ENCODE measurements at places on chromosomes 1 and 21. TPM values are rescaled to one million over a fixed set of nuclear protein-coding genes. Genes with fewer than 3 reads are reported as not detected.

The ADAMTS5 gene
- 4.5 TPM for total RNA-seq

The PPM1J gene
- 1.6 TPM for total RNA-seq

The JMJD4 gene
- 37.0 TPM for total RNA-seq

The LIN28A gene
- total RNA-seq, result not detected

The SERPINC1 gene
- total RNA-seq, result not detected

The ATF3 gene
- 3.1 TPM for total RNA-seq

The CHI3L1 gene
- 339 TPM for total RNA-seq

The FABP3 gene
- total RNA-seq, result 4.5 TPM

The OR14K1 gene
- total RNA-seq, result not detected

The AQP10 gene
- total RNA-seq, result 0.05 TPM

The SMPDL3B gene
- not detected for total RNA-seq

The TINAGL1 gene
- total RNA-seq, result 241 TPM

The GJC2 gene
- 2.1 TPM for total RNA-seq

The TNFRSF4 gene
- 0.14 TPM for total RNA-seq

The CCDC17 gene
- 0.78 TPM for total RNA-seq

The OR2L3 gene
- not detected for total RNA-seq

The HOOK1 gene
- total RNA-seq, result not detected

The ATP5IF1 gene
- 118 TPM for total RNA-seq

The AMY1B gene
- not detected for total RNA-seq

The GJB5 gene
- total RNA-seq, result not detected

The IFT25 gene
- total RNA-seq, result 14.0 TPM

The MTARC2 gene
- 1.4 TPM for total RNA-seq

The BGLAP gene
- total RNA-seq, result 0.59 TPM

The CAMSAP2 gene
- 42.7 TPM for total RNA-seq

The ASTN1 gene
- under 0.01 TPM for total RNA-seq

The PLEKHN1 gene
- total RNA-seq, result 1.8 TPM

The PADI1 gene
- 0.18 TPM for total RNA-seq

The ANP32E gene
- 19.0 TPM for total RNA-seq

The C1orf185 gene
- total RNA-seq, result not detected

The KIAA0040 gene
- not detected for total RNA-seq

The SYT6 gene
- not detected for total RNA-seq

The EXTL1 gene
- 0.30 TPM for total RNA-seq

The MIXL1 gene
- total RNA-seq, result not detected

The EFNA3 gene
- 1.8 TPM for total RNA-seq

The COL8A2 gene
- total RNA-seq, result 19.6 TPM

The ITGB2 gene
- total RNA-seq, result not detected

The IVL gene
- total RNA-seq, result 1.1 TPM

The GPR89A gene
- total RNA-seq, result 43.7 TPM

The DCAF8 gene
- total RNA-seq, result 81.3 TPM

The PCAT6 gene
- total RNA-seq, result 0.89 TPM

The BARHL2 gene
- not detected for total RNA-seq
